Bladder microvascular endothelial cell (primary cell): ENCODE measurements at places on chromosomes 6 and 20. TPM values are rescaled to one million over a fixed set of nuclear protein-coding genes. Genes with fewer than 3 reads are reported as not detected.

TREML1 gene
- total RNA-seq = not detected in 2 replicates

BTN1A1 gene
- total RNA-seq = not detected in 2 replicates

SIRPB2 gene
- total RNA-seq = 1.3 and 2.8 TPM in 2 replicates

HS3ST5 gene
- total RNA-seq = not detected in 2 replicates

RIPK1 gene
- 19.1 and 31.5 TPM in 2 replicates for total RNA-seq

TUBB2B gene
- total RNA-seq = 3.4 and 8.1 TPM in 2 replicates

SLC24A3 gene
- total RNA-seq = 0.16 TPM in 1 of 2 replicates, not detected in the other
